RWPE2 (cell line): ENCODE measurements at places on chromosomes 7 and 10.

DNA sequence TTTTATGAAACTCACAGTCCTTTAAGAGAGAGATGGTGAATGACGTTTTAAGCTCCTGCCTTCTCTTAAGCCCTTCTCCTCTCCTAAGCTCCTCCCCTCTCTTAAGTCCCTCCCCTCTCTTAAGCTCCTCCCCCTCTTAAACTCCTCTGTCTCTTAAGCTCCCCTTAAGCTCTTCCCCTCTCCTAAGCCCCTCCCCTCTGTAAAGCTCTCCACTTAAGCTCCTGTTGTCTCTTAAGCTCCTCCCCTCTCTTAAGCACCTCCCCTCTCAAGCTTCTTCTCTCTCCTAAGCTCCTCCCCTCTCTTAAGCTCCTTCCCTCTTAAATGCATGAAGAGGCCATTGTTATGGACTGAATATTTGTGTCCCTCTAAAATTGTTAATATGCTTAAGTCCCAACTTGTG lies 1180.6 kb upstream of the AUTS2 start:
- H3K27ac ChIP-seq = no peak overlapping the region
- DNase-seq = no peak
- no peaks in the 10 kb centered on the region for H3K36me3 ChIP-seq

DNA sequence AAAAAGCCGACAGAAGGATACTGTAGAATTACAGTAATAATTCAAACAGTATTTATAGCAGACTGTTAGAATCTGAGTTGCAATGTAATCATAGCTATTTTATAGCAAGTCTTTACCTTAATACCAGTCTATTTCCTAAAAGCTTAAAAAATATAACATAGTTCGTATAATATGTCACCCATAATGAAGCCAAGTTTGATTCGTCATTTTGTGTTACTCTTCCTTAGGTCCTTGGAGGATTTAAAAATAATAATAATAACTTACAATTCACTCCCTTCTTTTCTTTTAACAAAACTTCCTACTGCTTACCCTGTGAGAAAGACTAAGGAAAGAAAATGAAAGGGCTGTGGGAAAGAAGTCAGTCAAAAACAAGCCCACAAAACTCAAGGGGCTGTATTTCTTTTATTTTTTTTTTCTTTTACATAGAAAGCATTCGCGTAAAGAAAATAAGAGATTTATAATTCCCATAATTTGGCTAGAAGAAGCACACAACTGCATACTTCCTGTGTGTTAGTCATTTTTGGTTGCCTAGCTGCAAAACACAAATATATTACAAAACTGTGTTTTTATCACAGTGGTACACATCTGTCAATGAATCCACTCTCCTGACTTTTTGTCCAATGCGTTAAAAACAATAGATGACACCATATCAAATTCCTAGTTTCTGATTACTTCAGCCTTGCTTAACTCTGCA lies 187.2 kb upstream of the CELF2 start:
- no peak overlapping the region for H3K4me3 ChIP-seq
- no peaks in the 10 kb centered on the region for H3K36me3 ChIP-seq
- no peak for DNase-seq
- H3K27me3 ChIP-seq = no peaks in the 10 kb centered on the region
- peaks cover 29% of the 10 kb centered on the region for H3K4me1 ChIP-seq

DNA sequence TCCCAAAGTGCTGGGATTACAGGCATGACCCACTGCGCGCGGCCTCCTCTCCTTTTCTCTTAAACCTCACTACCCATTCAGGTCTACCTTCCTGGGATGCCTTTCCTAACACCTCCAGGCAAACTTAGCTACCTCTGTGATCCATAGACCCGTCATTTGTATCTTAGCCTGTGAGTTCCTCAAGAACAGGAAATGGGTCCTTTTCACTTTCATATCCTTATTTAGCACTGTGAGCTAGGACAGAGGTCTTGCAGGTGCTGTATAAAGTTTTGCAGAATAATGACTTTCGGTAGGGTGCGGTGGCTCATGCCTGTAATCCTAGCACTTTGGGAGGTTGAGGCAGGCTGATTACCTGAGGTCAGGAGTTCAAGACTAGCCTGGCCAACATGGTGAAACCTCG lies 215.7 kb downstream of the RELN start:
- no peaks in the 10 kb centered on the region for H3K4me1 ChIP-seq
- no peak for DNase-seq
- no peaks in the 10 kb centered on the region for H3K36me3 ChIP-seq
- peaks cover 2% of the 10 kb centered on the region for H3K27me3 ChIP-seq
- H3K4me3 ChIP-seq = no peak overlapping the region

GRCh38 chr7:127794136-127794535 lies 142.1 kb downstream of the SND1 start:
- no peak for DNase-seq
- H3K4me1 ChIP-seq = no peaks in the 10 kb centered on the region
- no peaks in the 10 kb centered on the region for H3K36me3 ChIP-seq

DNA sequence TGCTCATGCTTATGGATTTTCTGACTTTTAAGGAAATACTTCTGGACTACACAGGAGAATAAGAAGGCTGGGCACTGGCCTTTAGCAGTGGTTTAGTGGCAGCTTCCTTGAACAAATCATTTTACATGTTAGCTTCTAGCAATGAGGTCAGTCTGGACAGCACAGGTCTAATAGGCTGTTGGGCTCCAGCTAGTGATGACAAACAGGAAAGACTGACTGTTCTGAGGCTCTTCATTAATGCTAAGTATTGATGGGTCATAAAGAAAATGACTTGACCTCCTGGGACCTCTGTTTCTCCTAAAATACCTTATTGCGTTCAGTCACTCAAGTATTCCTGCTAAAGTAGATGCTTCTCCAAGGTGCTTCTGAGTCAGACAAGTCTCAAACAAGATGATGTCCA lies 4.9 kb upstream of the RHOBTB1 start:
- no peak overlapping the region for H3K27ac ChIP-seq
- H3K4me1 ChIP-seq = peaks cover 2% of the 10 kb centered on the region
- H3K36me3 ChIP-seq = no peaks in the 10 kb centered on the region
- DNase-seq = no peak

DNA sequence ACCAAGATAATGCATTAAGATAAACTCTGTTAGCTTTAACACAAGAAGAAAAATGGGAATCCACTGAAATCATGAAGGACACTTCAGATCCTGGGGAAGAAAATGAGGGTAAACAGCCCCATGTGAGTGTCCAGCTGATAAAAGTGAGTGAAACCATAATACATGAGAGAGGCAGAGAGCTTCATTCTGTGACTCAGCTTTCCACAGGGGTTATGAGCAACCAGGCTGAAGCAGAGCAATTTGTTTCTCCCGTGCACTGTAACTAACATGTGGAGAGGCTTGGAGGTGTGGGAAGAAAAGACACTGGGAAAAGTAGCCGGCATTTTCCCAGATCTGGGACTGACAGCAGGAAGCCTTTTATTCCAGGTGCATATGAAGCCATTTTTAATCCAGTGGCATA lies 971.7 kb downstream of the ANKRD7 start:
- H3K27ac ChIP-seq = no peak overlapping the region
- H3K36me3 ChIP-seq = no peaks in the 10 kb centered on the region
- H3K27me3 ChIP-seq = no peaks in the 10 kb centered on the region
- H3K4me1 ChIP-seq = no peaks in the 10 kb centered on the region

GRCh38 chr10:116766241-116766827 lies 24.0 kb upstream of the HSPA12A start:
- DNase-seq = no peak
- H3K36me3 ChIP-seq = no peaks in the 10 kb centered on the region
- peaks cover 5% of the 10 kb centered on the region for H3K4me1 ChIP-seq
- H3K4me3 ChIP-seq = no peak overlapping the region
- no peak overlapping the region for H3K27ac ChIP-seq
- H3K27me3 ChIP-seq = no peaks in the 10 kb centered on the region

GRCh38 chr10:86833969-86834368 lies 77.5 kb downstream of the BMPR1A start:
- H3K4me1 ChIP-seq = no peaks in the 10 kb centered on the region
- no peak overlapping the region for H3K27ac ChIP-seq
- DNase-seq = no peak
- H3K36me3 ChIP-seq = no peaks in the 10 kb centered on the region
- no peak overlapping the region for H3K4me3 ChIP-seq
- H3K27me3 ChIP-seq = no peaks in the 10 kb centered on the region

GRCh38 chr7:90693939-90694338 lies 97.8 kb downstream of the CDK14 start:
- H3K27ac ChIP-seq = no peak overlapping the region
- H3K4me3 ChIP-seq = no peak overlapping the region
- no peaks in the 10 kb centered on the region for H3K36me3 ChIP-seq

DNA sequence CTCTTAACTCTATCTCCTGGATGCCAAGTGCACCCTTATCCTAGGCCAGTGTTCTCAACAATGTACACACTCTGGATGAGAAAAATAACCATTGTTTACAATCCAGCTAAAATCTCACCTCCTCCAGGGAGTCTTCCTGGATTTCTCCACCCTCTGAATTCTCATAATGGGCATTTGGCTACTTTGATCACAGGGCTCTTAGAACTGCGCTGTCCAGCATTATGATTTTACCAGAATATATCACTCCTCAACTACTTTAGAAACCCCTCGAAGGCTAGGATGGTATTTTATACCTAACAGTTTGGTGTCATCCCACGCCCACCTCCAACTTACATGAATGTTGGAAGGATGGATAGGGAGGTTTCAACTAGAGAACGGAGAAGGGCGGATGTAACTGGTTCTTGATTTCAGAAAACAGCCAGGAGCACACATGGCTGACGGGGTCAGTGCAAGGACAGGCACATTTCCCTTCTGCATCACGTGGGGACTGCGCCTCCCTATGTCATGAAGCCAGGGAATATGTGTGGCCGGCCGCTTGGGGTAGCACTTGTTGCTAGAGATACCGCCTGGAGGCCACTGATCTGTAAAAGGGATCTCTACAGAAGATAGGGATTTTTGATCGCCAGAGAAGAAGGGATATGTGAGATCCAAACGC lies 1.2 kb upstream of the ATP6V0E2 start:
- peak overlapping the region; percentile 83 for H3K4me3 ChIP-seq
- peak; percentile 52 for DNase-seq
- no peaks in the 10 kb centered on the region for H3K36me3 ChIP-seq
- H3K4me1 ChIP-seq = no peaks in the 10 kb centered on the region
- no peaks in the 10 kb centered on the region for H3K27me3 ChIP-seq

DNA sequence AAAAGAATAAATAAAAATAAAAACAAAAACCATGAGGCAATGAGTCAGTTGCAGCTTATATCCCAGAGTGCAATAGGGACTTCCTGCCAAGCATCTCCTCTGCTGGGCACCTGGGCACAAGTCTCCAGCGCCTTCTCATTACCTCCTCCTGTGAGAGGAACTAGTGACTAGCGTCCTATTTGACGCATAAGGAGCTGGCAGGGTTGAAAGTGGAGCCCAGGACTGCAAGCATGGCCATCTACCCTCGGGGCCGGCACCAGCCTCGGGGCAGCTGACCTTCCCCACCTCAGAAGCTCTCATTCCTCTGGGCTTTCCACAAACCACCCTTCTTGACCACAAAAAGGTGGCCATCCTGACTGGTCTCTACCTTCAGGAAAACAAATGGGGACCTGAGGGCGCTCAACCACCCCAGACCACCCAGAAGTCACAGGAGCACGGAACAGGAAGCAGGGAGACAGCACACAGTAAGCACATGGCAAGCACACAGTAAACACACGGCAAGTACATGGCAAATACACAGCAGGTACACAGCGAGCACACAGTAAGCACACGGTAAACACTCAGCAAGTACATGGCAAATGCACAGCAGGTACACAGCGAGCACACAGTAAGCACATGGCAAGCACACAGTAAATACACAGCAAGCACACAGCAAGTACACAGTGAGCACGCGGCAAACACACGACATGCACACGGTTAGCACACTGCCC lies 19.1 kb downstream of the CTBP2 start:
- no peak overlapping the region for H3K4me3 ChIP-seq
- H3K27ac ChIP-seq = no peak overlapping the region
- H3K27me3 ChIP-seq = no peaks in the 10 kb centered on the region
- no peaks in the 10 kb centered on the region for H3K4me1 ChIP-seq

- H3K36me3 ChIP-seq = no peaks in the 10 kb centered on the region
- no peak overlapping the region for H3K27ac ChIP-seq
- H3K4me3 ChIP-seq = no peak overlapping the region
Observed at GRCh38 chr7:86991771-86992191, 67.7 kb downstream of the ELAPOR2 start.

GRCh38 chr10:48684792-48685623 lies at the start of gene WDFY4:
TSS of gene WDFY4 (plus strand) at chr10:48684873. CDS start at chr10:48709733, 24,860 bp downstream.
- H3K36me3 ChIP-seq = no peaks in the 10 kb centered on the region
- H3K27ac ChIP-seq = no peak within 1 kb of the TSS
- no peak within 1 kb of the TSS for H3K4me3 ChIP-seq
- no peak for DNase-seq
- H3K4me1 ChIP-seq = no peaks in the 10 kb centered on the region

- H3K36me3 ChIP-seq = no peaks in the 10 kb centered on the region
- H3K4me1 ChIP-seq = peaks cover 52% of the 10 kb centered on the region
- H3K27me3 ChIP-seq = no peaks in the 10 kb centered on the region
- no peak overlapping the region for H3K4me3 ChIP-seq
- DNase-seq = no peak
Observed at GRCh38 chr10:3892440-3893425, 107.7 kb upstream of the KLF6 start.

GRCh38 chr7:122072924-122073599 lies 71.0 kb downstream of the AASS start:
- no peak for DNase-seq
- no peaks in the 10 kb centered on the region for H3K4me1 ChIP-seq
- no peak overlapping the region for H3K4me3 ChIP-seq
- H3K27me3 ChIP-seq = no peaks in the 10 kb centered on the region

- H3K27me3 ChIP-seq = peaks cover 3% of the 10 kb centered on the region
- DNase-seq = no peak
Observed at GRCh38 chr7:15370441-15370840, 191.4 kb downstream of the AGMO start.

- H3K4me1 ChIP-seq = no peaks in the 10 kb centered on the region
- no peak for DNase-seq
- H3K27ac ChIP-seq = no peak within 1 kb of the TSS
- H3K36me3 ChIP-seq = no peaks in the 10 kb centered on the region
- no peak within 1 kb of the TSS for H3K4me3 ChIP-seq
- peaks cover 25% of the 10 kb centered on the region for H3K27me3 ChIP-seq
Observed at GRCh38 chr7:95485391-95486123, at the start of gene ASB4. TSS of gene ASB4 (plus strand) at chr7:95485943. CDS start at chr7:95485972, 29 bp downstream.

DNA sequence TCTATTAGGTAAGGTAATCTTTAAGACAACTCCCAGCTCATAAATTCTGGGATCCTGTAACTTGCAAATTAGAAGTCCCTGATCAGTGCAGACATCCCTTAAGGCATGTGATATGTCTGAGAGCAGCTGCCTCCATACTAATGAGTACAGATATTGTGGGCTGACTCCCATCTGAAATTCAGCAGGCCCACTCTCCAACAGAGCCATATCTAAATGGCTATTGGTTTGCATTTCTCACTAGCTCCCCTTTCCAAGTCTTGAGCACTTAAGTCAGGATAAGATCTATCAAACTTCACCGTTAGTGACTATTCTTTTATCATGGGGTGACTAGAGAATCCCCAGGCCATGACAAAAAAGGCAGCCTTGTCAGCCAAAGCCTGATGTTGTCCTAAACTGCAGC lies 785.4 kb downstream of the IPMK start:
- H3K36me3 ChIP-seq = no peaks in the 10 kb centered on the region
- no peaks in the 10 kb centered on the region for H3K27me3 ChIP-seq
- H3K27ac ChIP-seq = no peak overlapping the region
- no peaks in the 10 kb centered on the region for H3K4me1 ChIP-seq
- H3K4me3 ChIP-seq = no peak overlapping the region

- no peak overlapping the region for H3K27ac ChIP-seq
- peaks cover 2% of the 10 kb centered on the region for H3K4me1 ChIP-seq
- no peak for DNase-seq
- H3K4me3 ChIP-seq = no peak overlapping the region
- H3K27me3 ChIP-seq = no peaks in the 10 kb centered on the region
- H3K36me3 ChIP-seq = peaks cover 9% of the 10 kb centered on the region
Observed at GRCh38 chr10:24269476-24269875, 60.5 kb downstream of the KIAA1217 start.
